Astrocyte of the spinal cord (primary cell): ENCODE measurements at places on chromosomes 7 and 10.

DNA sequence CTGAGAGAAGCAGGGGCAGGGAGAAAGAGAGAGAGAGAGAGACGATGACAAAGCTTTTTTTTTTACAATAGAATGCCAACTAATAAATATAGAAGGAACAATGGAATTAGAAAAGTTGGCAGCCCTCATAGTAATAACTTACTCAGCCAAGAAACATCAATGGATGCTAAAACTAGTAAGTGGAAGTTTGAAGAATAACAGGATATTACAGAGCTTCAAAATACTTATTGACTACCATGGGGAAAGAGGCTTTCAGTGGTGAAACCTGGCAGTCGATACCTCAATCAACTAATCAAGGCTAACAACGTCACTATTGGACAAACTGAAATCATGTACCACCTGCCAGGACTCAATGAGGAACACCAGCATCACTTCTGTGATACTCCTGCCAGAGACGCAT is 100.5 kb upstream of the LRRC4 start:
- no peak for DNase-seq

DNA sequence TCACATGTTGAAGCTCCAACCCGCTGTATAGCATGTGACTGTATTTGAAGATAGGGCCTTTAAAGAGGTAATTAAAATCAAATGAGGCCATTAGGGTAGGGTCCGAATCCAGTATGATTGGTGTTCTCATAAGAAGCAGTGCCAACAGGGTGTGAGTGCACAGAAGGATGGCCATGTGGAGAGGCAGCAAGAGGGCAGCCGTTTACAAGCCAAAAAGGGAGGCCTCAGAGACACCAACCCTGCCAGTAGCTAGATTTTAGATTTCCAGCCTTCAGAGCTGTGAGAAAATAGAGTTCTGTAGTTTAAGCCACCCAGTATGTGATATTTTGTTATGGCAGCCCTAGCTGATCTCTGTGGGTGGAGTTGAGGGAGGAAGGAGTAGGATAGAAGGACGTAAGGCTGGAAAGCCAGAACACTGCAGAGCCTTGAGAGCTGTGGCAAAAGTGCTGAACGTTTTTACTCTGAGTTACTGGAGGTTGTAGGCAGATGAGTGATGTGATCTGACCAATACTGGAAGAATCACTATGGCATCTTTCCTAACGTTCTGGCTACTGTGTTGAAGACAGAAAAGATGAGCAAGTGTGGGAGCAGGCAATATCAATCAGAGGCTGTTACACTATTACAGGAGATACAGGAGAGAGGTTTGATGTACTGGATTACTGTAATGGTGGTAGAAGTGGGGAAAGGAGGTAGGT is 334.9 kb downstream of the ELMO1 start:
- DNase-seq: peak; percentile 2

DNA sequence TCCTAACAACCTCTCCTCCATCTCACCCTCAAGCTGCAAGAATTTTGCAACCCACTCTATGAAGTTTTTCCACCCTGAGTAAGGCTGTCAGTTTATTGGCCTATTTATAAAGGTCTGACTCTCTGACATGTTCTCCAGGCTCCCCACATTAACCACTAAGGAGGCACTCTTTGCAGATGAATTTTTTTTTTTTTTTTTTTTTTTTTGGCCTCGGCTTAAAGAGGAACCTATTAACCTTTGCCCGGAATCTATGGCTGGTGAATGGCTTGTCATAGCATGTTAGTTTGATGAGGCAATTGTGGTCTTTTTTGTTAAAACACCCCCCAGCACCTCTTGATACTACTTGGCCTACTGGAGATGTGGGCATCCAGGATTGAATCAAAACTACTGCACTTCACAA is 57.1 kb downstream of the TBXAS1 start:
- no peak for DNase-seq

- peak; percentile 60 for DNase-seq
These were observed 125.1 kb upstream of the NRP1 start for GRCh38 chr10:33459602-33460001.

DNA sequence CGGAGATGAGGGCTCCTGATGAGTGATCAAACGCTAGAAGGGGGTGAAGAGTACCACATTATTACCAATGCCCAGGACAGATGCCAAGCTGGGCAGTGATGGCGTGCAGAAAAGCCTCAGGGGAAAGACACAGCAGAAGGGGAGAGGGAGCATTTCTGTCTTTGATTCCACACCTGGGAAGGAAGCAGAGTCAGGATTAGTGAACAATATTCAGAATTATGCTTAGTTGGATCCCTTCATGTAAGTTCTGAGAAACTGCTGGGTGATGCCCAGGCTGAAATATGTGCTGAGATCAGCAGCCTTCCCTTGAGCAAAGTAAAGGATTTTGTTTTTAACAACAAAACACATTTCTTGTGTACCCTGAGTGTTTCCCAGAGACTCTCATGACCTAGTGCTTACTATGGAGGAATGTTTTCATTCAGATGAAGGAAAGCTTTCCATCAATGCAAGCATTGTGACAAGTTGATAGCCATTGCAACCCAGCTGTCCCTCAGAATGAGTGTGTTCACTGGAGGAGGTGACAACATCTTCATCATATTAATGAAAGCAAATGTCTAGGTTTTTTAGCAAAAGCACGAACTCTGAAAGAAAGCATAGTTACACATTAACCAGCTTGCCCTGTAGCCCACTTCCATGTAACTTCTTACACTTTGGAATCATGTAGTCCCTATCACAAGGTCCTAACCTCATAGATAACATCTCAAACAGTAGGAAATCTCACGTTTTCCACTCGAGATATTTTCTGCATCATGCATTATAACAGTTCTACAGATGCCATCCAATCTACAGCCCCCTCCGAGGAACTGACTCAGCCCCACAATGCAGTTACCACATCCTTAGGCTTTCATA is 23.8 kb upstream of the AKR1C1 start:
- no peak for DNase-seq

GRCh38 chr7:17651863-17652385 is 288.4 kb downstream of the SNX13 start:
- DNase-seq: peak; percentile 88

DNA sequence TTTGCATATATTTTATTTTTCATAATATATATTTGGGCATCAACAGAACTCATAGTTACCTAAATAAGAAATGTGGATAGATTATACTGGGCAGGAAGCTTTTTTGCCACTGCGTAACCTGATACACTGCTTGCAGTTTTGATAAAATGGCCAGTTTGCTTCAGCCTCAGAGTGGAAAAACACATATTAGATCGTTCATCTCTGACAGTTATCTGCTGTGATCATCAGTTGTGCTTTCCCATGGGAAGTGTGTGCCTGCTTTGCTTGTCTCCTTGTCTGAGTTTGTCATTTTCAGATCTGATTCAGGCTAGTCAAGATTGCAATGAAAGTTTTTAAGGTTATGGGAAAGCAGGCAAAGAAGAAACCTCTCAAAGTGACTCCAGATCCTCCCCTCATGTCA is 54.0 kb downstream of the ADAM12 start:
- DNase-seq: no peak

DNA sequence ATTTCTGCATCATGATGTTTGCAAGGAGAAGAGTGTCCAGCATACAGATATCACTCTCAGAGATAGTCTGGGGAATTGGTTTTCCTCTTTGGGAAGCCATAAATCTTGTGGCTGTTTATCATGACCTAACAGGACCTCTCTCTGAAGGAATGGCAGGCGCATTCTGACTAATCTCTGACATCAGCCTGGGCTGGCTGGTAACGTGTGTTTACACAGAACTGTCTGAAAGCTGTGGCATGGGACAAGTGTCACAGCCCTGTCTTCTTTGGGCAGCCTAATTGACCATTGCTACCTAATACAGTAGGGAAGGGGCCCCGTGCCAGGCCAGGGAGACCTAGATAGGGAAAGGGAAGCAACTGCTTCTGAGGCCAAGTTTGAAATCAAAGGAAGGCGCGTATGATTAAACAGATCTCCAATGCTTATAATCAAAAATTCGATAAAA is 73.9 kb upstream of the CABCOCO1 start:
- no peak for DNase-seq

DNA sequence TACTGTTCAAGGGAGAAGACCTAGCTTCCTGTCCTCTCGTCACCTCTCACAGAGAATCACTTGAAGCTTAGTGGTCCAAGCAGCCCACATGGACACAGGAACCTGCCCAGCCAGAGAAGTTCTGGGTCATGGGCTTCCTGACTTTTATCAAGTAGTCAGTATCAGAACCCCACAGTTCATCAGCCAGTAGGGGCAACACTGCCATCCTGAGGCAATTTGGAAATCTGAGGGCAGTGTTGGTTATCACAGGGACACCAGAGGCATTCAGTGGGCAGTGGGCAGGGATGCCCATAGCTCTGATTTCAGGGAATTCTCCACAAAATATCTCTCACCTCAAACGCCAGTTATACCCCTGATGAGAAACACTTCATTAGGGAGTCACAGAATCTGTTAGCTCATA is 22.5 kb upstream of the MGAM2 start:
- no peak for DNase-seq

DNA sequence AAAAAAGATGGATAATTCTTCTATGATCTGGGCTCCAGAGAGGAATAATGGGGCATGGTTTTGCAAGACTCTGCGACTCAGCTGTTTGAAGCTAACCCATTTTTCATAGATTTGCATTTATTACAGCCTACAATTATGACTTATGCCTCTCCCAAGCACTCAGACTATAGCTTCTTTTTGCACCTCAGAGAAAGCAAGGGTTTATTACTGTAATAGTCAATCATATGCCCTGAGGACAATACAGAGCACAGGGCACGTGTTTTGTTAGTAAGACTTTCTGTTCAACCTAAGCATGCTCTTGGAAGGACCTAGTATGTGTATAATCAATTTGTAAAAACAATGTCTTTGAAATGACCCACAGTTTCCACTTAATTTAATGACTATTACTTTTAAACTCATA is 221.2 kb downstream of the PARD3 start:
- DNase-seq: no peak

DNA sequence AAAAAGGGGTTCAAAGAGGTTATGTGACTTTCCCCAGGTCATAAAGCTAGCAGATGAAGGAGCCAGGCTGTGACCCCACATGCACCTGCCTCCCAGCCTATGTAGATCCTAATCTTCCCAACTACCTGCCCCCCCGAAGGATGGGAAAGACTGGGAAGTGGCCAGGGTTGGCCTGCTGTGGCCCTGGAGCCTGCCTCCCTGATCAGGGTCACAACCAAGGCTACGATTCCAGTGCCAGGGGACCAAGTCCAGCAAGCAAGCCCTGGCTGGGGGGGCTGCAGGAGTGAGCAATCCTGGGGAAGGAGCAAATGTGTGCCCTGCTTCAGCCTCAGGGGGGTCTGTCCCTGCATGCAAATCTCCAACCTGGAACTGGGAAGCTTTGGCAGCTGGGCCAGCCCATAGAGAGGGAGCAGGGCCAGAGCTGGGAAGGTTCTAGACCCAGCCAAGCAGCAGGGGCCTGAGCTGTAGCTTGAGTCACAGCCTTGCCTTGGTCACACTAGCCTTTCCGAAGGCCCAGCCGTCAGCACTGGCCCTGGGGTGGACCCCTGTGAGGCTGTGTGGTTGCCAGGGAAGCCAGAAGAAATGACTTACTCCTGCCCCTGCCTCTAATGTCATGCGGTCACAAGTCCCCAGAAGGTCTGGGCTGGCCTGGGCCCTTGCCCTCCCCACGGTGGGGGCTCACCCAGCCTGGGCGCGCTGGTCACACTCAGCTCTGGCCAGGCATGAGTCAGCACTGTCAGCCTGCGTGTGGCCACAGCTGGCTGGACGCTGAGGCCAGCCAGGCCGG is 96.4 kb upstream of the ZMIZ1 start:
- peak; percentile 95 for DNase-seq

DNA sequence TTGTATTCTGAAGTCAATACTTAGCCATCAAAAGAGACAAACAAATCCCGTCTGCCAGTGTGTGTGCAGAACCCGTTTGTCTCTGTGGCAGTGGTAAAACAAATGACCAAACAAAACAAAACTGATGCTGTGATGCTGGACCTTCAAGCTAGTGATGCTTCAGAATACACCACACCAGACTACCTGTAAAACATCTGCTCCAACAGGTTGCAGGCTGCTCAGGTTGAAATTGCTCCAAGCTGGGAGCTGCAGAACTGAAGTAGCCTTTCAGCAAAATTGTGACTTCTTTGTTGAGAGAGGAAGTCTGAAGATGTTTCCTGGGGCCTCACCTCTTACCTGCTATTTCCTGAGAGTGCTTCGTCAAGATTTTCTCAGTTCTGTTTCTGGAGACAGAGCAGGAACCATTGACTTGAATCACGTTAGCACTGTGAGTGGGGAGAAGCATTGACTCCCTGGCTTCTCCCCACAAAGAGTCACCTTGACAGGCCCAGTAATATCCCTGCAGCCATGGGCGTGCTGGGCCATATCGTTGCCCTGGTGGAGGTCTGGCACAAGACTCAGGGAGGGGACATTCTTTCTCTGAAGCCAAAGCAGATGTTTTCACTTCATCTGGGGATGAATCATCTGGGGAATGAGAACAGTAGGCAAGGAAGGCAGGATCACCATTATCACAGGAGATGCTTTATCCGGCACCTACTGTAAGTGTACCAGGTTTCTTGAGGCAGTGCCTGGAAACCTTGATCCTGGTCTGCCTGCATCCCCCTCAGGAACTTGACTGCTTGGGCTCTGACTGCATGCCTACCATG is 80.2 kb downstream of the RBM20 start:
- DNase-seq: no peak

DNA sequence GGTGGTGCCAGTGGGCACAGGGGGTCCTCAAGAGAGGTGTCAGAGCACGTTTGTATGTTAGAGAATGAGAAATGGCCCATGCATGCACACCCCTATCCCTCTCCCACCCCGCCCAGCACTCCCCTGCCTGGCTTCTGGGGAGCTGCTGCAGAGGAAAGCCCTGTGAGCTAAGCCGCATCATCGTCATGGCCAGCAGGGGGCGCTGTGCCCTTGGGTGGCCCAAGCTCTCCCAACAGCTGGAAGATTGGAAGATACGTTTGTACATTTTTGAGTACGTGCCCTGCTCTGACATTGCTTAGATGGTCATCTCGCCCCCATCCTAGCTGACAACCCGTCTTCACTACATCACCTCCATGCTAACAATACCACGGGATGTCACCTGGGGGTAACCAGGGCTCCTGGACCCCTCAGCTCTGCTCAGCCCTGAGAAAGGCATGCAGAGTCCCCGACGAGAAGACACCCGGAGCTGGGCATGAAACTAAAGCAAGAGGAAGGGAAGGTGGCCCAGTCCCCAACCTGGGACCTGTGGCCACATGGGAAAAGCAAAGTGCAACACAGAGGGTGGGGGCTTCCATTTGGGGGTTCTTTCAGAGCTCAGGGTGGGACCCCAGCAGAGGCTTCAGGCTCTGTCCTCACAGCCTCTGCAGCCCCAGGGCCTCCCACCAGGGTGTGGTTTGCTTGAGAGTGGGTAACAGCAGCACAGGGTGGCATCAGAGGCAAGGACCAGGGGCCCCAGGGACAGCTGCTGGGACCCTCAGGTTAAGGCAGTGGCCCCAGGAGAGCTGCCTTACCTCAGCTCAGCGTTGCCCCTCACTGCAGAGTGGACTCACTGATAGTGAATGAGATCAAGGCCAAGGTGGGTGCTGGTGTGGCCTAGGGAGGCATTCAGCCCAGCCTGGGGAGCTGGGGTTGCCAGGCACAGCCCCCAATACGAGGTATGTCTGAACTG is 136.6 kb downstream of the PTPN20 start:
- DNase-seq: peak; percentile 69

GRCh38 chr7:139931190-139931934 is 102.3 kb downstream of the TBXAS1 start:
- no peak for DNase-seq

GRCh38 chr7:13257661-13258060 is 570.2 kb downstream of the ARL4A start:
- DNase-seq: peak; percentile 0

- no peak for DNase-seq
These were observed 419.8 kb downstream of the GRID1 start for GRCh38 chr10:85946713-85947326.
